Stimulated activated CD4-positive, alpha-beta T cell treated with anti-CD3 and anti-CD28 coated beads, Interleukin-12 subunit alpha, Interleukin-12 subunit beta, amount 100 ng/mL, for 4 hours (primary cell): ENCODE measurements at places on chromosomes 7 and 10.

DNA sequence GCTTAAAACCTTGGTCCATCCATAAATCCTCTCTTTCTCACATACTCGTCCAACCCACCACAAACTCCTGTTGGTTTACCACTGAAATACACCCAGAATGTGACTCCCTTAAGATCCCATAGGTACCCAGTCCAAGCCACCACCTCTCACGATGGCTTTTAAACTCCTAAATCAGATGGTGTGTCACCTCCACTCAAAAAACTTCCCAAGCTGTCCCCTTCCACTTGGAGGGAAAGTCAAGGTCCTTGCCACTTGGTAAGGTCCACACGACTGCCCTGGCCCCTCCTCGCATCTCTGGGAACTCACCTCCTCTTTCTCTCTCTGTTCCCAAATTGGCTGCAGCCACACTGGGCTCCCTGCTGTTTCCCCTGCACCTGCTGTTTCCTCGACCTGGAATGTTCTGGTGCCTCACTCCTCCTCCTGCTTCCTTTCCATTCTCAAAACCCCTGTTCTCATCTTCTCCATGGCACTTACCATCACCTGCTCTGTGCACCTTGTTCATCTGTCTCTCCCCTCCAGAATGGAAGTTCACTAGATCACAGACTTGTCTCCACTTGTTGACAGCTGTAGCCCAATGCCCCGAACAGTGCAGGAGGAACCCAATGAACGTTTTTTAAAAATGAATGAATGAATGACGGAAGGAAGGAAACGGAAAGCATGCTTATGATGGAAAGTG lies 23.0 kb downstream of the ZFAND2A start:
- no peak for DNase-seq

DNA sequence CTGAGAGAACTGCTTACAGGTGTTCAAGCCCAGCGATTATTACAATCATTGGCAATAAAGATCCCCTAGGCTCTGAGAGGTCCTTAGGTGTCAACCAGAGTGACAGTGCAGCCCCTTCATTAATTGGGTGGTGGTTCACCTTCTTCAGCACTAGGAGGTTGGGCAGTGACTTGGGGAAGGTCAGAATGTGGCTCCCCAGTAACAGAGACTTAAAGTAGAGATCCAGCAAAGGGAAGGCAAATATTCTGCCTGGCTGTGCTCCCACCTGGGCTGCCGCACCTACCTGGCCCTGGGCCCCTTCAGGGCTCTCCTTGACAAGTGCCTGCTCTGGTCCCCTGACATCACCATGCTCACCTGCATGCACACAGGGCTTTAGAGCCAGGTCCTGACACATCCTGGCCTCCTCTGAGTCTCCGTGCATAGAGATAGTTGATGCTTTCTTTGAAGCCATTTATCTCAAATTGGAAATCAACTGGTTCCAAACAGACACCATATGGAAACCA lies 1.9 kb downstream of the CLRN3 start:
- no peak for DNase-seq

DNA sequence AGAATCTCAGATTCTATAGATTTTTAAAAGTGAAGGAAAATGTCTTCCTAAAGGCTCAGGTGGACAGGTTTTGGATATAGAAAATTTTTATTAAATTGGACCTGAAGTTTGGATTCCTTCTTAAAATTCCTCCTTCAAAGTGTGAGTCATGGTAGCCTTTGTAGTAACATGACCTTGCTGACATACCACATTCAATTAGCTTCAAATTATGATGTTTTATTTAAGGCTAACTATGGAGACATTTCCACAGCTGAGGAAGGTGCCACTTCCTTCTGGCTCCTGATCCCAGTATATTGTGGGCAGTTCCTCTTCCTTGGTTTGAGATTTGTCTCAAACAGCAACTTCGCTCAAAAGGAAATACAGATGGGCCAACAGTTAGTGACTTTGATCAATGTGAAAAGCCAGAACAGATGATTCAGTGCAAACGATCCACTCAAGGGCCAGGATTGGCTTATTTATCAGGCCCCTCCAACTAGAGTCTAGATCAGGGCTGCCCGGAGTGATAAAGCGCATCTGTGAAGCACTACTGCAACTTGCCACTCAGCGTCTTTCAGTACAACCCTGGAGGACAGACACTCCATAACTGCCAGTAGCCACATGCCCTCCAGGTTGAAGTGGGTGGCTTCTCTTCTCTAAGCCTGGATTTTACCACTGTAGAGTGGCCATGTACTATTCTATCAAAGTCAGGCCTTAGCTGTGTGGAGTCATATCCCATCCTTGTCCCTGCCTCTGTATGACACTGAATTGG lies 573.5 kb downstream of the KIF20B start:
- DNase-seq = no peak

DNA sequence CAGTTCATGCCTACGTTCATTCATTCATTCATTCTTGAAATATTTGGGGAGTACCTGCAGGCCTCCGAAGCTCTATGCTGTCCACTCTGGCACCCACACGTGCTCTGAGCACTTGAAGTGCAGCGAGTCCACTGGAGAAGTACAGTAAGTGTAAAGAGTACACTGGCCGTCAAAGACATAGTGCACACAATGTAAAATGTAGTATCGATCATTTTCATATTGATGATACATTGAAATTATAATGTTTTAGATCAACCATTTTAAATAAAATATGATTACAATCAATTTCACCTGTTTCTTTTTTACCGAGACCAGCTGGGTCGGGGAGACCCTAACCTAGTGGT lies 37.0 kb upstream of the PURB start:
- DNase-seq = no peak

- no peak for DNase-seq
Measured at GRCh38 chr7:81180573-81180972, 261.7 kb upstream of the SEMA3C start.

DNA sequence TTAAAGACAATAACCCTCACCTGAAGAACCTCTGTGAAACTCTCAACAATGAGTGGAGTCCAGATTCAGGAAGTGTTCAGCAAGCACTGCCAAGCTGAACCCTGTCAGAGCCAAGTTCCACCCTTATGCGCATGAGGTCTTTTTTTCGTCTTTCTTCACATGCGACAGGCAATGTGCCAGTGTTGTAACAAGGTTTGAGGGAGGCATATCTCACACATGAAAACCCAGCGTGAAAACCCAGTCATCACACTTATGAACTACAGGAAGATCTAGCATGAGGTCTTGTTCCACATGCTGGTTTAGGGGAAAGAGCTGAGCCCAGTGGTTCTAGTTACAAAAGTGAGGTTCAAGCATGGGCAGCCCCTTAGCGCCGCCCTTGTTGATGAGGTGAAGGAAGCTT lies 49.7 kb downstream of the RABGEF1 start:
- no peak for DNase-seq

- no peak for DNase-seq
Measured at GRCh38 chr10:454860-455259, 234.6 kb downstream of the DIP2C start.

GRCh38 chr10:17504547-17505245 lies 50.3 kb upstream of the ST8SIA6 start:
- no peak for DNase-seq

GRCh38 chr7:66033471-66034385 lies 41.9 kb upstream of the ASL start:
- no peak for DNase-seq

GRCh38 chr10:9045311-9045710 lies 990.8 kb downstream of the GATA3 start:
- no peak for DNase-seq

DNA sequence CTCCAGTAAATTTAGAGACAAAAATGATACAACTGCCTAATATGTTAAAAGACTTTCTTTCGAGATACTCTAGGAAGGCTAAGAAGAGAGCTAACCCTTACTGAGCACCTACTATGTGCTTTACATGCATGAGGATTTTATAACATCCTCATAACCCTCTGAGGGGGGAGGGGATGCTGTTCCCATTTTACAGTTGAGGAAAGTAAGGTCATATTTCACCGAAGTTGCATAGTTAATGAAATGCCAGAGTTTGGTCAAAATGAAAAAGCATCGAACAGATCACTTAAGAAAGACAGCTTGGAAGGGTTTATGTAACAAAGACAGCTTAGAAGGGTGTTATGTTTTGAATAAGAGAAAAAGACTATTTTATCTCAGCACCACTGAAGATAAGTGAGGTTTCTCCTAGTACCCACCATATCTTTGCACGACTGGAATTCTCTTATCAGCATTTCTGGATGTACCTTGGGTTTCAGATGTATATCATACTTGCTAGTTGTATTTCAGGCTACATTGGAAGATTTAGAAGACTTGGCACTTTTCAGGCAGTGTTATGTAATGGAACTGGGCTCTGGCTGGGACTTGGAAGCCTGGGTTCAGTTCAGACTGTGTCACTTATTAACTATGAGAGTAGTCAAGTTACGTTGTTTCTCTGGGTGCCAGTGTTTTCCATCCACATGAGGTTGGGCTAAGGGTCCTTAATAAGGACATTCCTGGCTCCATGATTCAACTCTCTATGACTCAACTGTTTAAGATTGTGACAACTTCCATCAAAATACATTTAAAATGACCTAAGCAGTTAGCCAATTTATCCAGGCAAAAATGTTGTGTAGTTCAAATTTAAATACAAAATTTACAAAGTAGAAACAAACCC lies 6.0 kb downstream of the RHOBTB1 start:
- no peak for DNase-seq
